ENCODE measurements at places on chromosomes 7 and 10.

- no peak for DNase-seq
Measured at GRCh38 chr7:28605427-28606085, 193.2 kb downstream of the CREB5 start.

DNA sequence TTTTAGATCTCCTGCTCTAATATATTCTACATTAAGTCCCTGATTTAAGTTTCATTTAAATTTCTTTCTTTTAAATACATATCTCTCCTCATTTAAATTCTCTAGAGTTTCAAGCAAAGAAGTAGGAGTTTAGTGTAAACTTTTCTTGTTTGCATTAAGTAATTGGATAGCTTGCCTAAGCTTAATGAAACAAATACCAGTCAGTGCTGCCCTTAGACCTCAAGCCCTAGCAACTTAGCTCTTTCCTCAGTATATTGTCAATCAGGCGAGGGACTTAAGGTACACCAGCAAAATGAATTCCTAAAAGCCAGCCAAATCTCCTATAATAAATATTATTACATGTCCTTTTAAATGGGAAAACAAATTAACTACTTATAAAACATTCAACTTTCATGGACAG is 101.5 kb downstream of the CHCHD3 start:
- no peak for DNase-seq

DNA sequence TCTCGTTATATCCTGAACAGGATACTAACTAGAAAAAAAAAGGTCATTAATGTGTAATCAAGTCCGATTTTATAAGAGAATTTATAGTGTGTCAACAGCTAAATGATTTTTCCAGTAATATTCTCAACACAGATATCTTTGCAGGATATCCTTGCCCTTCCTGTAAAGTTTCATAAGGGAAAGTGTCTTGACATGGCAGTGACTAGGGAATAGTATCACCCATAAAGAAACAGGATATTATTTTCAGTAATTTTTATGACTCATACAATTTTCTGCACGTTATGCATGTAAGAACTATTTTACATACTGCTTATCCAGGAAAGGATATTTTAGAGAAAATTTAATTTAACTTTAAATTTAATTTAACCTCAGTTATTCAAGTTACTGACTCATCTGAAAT is 19.5 kb upstream of the PNLIP start:
- DNase-seq: no peak

DNA sequence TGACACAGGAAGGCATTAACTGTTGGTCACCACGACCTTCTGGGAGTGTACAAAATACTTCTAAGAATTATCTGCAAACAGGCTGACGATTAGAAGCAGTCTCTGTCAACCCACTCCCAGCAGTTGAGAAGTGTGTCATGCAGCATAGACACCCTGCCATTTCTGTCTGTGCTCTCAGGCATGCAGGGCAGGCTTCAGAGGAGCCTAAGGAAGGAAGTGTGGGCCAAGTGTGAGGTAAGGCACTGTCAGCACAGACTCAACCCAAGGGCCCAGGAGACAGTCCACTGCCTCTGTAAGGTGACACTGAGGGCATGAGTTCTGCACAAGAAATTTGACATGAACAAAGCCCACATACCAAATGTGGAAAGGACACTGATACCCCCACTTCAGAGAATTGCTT is 109.0 kb upstream of the VIPR2 start:
- DNase-seq: no peak

DNA sequence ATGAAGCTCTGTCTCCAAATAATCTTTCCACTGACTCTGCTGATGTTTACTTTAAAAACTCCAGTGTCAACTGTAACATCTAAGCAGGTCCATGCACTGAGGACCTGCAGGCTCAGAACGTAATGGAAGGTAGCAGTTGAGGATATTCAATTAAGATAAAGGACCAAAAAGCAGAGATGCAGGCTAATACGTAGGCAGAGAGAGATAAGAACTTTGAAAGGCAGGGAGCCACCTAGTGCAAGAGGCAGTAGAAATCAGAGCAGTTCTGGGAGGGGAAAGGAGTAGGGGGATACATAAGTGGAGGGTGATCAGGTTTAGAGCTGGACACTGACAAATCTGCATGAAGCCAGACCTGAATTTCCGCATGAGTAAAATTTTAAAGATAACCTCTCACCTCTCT is 114.5 kb upstream of the POM121L12 start:
- no peak for DNase-seq

GRCh38 chr7:77244222-77244934 is 44.8 kb upstream of the FGL2 start:
- DNase-seq: no peak

DNA sequence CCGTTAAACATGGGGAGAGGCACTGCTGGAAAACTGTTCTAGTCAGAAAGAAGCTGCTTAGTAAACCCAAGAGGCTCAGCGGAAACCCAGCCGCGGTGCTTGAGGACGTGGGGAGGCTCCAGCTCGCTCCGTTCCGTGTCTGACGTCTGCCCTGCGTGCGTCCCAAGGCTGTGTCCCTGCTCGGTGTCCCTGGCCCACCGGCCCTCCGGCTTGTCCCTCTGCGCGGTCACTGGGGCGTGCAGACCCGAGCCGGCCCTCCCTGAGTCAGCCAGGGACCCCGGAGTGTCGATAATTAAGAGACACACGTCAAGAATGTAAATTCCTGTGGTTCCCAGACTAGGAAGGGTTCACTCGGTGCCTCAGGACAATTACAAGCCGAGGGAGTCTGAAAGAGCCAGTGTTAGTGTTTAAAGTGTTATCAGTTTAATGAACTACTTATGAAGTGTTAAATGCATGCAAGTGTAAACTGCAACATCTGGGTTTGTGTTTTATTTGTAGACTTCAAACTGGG is 98.9 kb downstream of the WDR11 start:
- no peak for DNase-seq

DNA sequence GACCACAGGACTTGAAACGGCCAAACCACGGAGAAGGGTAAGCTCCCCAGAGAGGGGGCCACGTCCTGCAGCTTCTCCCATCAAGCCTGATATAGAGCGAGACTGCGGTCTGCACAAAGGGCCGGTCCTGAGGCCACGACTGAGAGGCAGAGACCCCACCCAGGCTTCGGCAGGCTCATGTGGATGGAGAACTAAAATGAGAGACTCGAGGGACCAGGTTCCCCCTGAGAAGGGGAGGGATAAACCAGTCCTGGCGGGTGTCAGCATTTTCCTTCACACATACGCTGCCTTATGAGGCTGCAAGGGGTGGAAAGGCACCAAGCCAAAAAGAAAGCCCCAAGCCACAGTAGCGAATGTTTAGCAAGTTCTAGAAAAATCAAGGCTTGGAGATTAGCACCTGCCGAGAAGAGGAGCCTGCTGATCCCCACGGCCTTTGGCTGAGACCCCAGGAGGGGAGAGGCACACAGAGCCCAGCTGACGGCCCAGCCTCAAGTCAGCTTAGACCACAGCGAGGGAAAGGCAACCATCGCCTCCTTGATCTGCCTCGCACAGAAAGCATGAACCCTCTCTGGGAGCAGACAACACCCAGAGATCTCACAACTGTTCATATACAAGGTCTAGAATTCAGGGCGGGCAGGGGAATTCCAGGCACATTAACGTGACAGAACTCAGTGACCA is 92.6 kb upstream of the RNF32 start:
- DNase-seq: no peak

DNA sequence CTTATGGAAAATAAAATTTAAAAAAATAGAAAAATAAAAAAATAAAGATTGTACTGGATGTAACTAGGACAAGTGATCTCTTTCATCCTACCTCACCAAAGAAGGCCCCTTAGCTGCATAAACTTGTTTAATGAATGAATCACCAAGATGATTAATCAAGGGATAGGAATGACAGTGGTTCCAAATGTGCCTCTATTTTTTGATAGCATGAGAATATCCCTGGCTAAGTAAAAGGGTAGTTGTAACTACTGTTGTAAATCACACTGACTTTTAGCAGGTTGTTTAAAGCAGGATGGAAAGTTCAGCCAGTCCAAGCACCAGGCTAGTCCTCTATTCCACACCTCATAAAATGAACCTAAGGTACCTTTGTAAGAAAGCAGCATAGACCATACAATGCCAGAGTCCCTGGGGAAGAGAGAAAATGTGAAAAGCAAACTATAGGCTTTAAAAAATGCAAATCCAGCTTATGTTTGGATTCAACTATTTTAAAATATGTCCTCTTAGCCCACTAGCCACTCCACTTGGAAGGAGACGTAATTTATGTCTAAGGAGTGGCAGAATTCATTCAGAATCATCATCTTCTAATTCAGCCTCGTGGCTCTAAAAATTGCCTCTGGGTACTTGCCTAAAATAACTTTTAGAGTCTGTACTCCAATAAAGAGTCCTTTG is 126.8 kb downstream of the SKIDA1 start:
- no peak for DNase-seq

DNA sequence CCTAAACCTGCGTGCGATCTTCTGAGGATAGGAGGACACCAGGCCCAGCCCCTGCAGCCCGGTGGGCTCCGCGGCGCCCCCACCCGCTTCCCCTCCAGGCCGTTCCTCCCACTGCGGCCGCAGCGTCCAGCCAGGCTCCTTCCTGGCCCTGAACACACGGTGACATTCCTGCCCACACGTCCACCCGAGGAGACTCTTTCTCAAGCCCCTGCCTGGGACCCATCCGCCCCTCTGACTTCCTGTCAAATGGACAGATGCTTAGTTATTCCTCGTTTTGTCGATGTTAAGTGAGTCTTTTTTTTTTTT is 32.4 kb upstream of the RNF32 start:
- no peak for DNase-seq

GRCh38 chr7:122628651-122629411 is 70.1 kb downstream of the RNF133 start:
- DNase-seq: no peak

DNA sequence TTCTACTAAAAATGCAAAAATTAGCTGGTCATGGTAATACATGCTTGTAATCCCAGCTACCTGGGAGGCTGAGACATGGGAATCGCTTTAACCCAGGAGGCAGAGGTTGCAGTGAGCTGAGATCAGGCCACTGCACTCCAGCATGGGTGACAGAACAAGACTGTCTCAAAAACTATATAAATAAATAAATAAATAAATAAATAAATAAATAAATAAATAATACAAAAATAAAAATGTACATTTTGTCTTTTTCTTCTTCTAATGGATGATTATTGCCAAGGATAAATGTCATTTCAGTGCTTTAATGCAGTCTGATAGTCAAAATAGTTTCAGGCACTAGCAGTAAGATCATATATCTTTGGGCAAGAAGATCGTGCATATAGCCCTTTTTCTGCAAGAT is 727.6 kb upstream of the SEMA3D start:
- no peak for DNase-seq

DNA sequence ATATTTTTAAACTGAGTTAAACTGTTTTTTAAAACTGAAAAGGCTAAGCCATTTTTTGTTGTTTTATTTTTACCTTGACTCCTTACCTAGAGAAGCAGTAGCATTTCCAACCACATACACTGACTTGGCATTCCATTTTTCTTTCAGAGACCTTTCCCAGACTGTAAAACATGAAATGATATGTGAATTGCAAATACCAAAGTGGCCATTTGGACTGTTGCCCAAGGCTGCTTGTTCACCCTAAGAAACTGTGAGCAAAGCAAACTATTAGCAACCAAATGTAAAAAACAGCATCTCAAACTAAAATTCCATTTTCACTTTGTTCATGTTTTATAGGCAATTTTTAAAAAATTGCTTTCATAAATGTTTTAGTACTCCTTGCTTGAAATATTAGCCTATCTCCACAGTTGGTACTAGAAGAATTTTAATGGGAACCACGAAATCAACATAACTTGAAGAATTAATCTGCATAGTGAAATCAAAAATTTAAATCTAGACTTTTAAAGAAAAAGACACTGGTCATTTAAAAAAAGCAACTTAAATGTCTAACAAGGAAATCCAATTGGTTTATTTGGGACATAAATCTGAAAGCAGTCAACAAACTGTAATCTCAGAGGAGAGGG is 10.8 kb downstream of the UROS start:
- no peak for DNase-seq

GRCh38 chr7:82162289-82162688 is 281.3 kb downstream of the CACNA2D1 start:
- DNase-seq: no peak

- DNase-seq: peak; percentile 54
Measured at GRCh38 chr7:106056513-106057203, 55.5 kb downstream of the SYPL1 start.

DNA sequence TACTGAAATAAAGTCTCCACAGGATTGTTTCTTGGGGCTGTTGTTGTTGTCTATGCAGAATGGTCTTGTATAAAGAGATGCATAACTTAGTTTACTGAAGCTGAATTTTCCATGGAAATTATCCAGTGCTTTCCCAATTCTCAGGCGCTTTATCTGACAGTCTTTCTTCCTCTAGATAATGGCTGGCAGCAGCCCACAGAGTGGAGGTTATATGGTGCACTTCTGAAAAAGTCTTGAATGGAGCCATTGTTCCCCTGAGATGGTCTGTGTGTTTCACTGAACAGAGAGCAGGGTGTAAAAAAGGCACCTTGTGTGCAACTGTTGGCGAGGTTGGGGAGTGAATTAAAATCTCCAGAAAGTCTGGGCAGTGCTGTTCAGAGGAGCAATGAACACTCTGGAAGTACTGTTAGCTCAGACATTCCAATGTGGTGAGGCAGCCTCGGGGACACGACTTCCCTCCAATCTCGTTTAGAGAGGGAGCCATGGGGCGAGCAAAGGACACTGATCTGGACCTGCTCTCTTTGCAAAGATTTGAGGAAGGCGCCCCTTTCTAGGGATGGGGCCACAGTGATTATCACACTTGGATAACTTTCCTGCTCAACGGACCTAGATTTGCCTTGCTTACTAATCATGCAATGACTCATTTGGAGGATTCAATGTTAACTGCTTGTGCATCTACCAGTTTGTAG is 2.0 kb upstream of the PLCE1 start:
- DNase-seq: no peak

GRCh38 chr10:79236433-79236765 is 110.9 kb upstream of the PPIF start:
- no peak for DNase-seq

DNA sequence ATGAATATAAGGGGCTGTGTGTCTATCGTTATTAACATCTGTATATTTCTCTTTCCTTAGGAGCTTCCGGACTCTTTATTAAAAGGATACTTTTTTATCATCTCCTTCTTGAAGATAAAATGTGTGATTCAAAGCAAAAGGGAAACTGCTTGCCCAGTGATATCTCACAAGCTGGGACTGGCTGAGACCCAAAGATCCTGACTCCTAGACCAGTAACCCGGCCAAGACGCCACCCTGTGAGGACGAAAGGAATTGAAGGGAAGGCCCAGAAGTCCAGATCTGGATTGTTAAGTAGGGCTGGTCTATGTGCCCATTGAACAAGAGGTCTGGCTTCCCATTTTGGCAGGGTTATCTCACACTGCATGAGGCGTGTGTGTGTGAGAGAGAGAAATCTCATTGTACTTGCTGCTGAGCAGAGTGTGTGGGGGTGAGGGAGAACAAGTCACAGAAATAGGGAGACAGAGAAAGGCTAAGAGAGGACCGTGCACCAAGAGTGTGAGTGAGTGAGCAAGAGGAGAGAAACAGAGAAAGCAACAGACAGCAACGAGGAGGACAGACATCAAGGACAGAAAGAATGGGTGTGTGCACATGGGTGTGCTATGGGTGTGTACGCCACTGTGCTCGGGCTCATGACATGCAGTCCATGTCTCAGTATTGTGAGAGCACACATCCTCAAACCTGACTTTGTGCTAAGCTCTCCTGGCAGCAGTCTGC is 75.4 kb downstream of the PLXNA4 start:
- DNase-seq: no peak
